RPMI7951 (cell line): ENCODE measurements at places on chromosomes 4 and X.

DNA sequence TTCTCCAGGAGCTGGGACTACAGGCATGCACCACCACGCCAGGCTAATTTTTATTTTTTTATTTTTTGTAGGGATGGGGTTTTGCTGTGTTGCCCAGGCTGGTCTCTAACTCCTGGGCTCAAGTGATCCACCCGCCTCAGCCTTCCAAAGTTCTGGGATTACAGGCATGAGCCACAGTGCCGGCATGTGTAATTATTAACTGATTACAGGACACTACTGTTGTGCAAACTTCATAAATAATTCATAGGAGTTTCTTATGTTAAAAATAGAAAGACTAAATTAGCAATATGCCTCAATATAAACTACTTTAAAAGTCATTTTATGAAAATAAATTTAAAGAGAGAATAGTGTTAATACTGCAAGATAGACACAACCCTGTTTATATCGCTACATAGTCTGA lies 221.9 kb downstream of the SNCA start:
- DNase-seq: no peak

DNA sequence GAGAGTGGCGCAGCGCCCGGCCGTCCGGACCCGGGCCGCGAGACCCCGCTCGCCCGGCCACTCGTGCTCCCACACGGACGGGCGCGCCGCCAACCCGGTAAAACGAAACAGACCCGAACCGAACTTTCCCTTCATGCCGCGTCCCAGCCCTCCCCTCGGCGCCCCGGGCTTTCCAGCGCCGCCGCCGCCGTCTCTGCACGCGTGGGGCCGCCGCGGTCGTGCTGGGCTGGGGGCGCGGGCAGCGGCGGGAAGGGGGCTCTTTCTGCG lies 222 bp downstream of the SMAD1 start:
- no peak for DNase-seq

DNA sequence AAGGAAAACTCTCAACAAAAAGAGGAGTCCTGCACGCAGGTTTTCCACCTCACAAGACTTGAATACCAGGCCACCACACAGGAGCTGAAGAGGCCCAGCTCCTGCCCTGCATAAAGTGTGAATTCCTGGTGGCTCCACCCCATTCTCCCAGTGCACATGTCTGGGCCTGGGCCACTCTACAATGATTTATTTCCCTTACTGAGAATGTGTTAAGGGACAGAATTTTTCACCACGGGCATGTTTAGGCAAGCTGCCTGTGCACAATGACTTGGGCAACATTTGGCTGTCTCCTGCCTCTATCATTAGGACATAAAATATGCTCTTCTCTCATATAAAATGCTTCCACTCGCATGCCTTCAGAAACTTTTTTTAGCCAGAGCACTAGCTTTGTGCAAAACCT lies 197.1 kb downstream of the SLC7A11 start:
- DNase-seq: no peak

- peak; percentile 98 for DNase-seq
These were observed 29.6 kb downstream of the TLR10 start for GRCh38 chr4:38752941-38753806.

DNA sequence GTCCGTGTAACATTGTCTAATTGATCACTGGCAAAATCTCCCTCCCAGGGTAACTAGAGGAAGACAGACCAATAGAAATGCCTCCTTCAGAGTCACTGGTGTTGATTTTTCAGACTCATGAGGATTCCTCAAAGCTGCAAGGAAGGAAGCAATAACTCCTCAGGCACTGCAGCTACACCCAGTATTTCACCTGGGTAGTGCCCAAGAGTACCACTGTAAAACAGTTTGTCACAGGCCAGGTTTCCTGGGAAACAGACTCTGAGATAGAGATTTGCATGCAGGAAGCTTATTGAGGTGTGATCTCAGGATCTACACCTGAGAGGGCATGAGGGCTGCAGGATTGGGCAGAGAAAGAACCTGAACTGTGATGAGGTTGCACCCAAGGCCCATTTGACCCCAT lies 240.7 kb upstream of the ATP6AP2 start:
- no peak for DNase-seq

DNA sequence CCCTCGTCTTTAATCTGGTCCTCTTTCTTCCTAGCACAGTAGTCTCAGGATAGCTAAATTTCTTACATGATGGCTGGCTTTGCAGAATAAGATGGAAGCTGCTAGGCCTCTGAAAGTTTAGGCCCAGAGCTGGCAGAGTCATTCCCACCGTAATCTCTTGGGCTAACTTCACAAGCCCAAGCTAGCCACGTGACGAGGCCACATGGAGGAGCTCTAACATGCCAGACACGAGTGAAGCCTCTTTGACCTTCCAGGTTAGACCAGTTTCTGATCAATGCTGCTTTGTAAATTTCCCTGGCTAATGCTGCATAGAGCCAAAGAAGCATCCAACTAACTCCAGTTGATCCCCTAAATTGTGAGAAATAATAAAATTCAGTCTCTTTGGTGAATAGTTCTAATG lies 9.5 kb upstream of the CENPE start:
- DNase-seq: peak; percentile 11
